DMS79 (cell line): ENCODE measurements at places on chromosomes 1 and 21.

DNA sequence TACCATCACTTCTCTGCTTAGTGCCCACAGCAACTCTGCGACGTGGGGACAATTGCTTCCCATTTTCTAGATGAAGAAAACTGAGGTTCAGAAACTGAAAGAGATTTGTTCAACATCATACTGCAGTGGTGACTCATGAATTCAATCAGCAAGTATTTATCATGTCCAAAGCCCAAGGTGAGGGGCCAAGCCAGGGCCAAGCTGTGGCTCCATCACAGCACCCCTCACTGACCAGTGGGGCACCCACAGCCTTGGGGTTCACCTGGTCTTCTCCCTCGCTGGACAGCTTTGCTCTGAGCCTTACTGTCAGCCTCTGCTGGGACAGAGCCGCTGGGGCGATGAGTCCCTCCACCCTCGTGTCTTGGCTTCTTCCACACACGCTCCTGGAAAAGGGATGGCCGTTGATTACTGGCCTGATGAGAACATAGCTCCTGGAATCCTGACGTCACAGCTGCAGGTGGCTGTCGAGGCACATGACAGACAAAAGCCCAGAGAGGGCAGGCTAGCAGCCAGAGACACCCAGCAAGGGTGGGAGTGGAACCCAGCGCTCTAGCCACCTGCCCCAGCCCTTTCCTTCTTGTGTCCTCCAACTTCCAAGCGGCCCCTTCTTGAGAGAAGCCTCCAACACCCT lies 6.2 kb downstream of the EDN2 start:
- DNase-seq, result no peak

GRCh38 chr1:16012590-16013219 lies 5.1 kb downstream of the HSPB7 start:
- peak; percentile 18 for DNase-seq

DNA sequence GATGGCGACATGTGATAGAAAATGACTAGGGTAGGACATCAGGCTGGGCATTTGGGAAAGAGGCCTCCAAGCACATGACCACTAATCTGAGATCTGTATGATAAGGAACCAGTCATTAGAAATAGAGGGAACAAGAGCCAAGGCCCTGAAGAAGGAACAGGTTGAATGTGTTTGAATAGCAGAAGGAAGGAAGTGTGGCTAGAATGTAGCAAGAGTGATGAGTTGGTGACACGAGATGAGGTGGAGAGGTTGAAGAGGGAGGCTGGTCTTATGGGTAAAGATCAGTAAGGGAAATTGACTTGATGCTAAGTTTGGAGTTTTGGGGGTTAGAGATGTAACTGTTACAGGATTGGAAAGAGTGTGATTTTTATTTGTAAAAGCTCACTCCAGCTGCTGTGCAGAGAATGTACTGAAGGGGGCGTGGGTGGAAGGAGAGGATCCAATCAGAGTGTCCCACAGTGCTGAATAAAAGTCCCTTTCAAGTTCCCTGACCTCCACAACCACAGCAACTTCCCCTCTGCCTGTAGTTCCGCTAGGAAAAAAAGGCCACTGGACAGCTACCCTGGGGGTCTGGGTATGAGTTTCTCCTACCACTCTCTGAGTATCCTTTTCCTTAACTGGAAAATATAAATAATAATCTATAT lies 295.0 kb downstream of the OMA1 start:
- DNase-seq, result no peak

GRCh38 chr1:26747048-26747447 lies 40.7 kb upstream of the PIGV start:
- DNase-seq, result no peak

DNA sequence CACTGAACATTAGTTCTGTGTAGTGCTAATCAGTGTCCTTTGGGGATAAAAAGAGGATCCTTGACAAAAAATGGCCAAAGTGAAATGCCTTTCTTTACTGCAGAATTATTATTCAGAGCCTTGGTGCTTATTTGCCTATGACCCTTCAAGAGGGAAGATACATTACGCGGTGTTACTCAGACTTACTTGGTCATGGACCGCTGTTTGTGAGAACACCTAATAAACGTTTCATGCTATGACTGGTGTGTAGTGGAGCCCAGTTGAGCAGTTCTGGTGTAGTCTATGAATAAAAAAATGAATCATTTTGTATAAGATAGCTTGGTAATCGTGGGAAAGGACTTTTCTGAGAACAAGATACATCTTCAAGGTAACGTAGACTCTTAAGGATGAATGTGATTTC lies 8.3 kb downstream of the NFYC start:
- peak; percentile 83 for DNase-seq

GRCh38 chr1:8525216-8525557 lies 207.3 kb downstream of the SLC45A1 start:
- no peak for DNase-seq

DNA sequence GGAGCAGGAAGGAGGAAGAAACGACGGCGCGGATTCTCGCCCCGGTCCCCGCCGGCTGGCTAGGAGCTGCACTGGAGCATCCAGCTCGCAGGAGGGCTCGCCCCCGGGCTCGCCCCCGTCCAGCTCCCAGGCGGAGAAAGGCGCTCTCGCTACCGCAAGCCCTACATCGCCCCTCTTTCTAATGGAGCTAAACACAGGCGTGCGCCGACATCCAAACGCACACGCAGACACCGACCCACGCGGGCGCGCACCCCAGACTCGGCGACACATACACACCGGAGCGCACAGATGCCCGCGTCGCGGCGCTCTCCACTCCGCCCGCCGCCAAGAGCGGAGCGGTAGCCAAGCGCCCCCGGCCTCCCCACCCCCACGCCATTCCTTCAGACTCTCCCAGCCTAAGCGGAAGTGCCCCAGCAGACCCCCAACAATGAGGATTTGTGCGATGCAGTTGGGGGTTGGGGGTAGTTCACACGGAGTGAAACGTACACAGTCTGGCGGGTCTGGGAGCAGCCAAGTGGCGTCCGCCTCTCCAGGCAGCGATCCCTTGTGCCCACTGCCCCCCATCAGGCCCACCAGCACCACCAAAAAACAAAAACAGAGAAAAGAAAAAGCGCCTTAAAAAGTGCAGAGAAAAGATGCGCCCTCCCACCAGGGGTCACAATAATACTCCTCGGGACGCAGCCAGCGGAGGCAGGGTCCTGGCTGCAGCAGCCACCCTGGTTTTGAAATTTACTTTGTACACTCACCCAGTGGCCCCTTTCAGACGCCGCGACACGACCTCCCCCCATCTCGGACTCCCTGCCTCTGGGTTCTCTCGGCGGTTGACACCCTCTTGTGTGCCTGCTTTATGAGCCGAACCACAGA lies 1.4 kb downstream of the DAB1 start:
- DNase-seq, result no peak

GRCh38 chr1:32580348-32581017 lies 41.3 kb downstream of the ZBTB8A start:
- DNase-seq, result no peak

DNA sequence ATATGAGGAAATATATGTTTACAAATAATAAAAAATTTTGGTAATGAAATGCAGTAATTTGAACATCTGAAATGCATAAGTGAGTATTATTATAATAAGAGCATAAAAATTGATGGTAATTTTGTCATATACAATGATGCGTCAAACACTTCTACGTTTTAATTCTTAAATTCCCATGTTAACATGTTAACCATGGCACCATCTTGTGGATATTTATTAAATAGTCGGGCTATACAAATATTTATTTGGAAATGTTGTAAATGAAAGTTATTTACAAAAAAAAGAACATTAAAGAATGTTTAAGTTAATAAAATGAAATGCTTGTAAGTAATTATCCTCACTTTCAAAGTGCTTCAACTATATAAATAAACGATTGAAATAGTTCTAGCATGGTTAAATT lies 57.2 kb upstream of the C1orf185 start:
- DNase-seq, result no peak

DNA sequence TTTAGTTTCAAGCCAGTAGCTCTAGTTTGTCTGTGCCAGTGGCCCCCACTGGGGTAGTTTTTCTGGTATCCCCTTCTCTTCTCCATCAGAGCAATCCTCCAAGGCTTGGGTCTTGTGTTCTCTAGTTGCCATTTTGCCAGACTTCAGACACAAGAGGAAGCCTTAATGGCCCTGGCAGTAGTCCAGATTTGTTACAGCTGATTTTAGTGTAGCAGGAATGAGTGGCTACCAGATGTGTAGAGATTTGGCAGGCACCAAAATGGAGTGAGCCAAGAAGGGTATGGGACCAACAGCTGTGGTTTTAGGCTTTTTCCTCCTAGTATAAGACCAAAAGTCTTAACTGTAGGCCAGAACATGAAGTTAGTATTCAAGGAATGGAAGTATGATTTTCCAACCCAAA lies 56.8 kb downstream of the ACP6 start:
- peak; percentile 42 for DNase-seq

DNA sequence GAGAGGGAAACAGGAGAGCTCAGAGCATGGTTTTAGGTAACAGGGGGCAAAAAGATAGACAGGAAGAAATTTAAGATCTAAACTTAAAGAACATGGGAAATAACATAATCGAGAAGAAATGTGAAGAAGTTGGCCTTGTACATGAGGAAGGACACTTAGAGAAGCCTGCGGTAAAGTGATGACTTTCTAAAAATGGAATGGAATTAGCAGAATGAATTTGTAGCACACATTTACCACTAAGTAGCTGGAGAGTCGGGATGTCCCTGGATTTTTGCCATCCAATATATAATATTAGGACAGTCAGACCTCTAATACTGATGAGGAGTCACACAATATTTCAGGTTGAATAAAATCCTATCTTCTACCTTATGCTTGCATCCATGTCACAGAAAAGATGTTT lies 77.7 kb upstream of the C1orf87 start:
- DNase-seq, result no peak

GRCh38 chr1:117612517-117613248 lies 6.8 kb downstream of the TENT5C start:
- DNase-seq, result no peak

DNA sequence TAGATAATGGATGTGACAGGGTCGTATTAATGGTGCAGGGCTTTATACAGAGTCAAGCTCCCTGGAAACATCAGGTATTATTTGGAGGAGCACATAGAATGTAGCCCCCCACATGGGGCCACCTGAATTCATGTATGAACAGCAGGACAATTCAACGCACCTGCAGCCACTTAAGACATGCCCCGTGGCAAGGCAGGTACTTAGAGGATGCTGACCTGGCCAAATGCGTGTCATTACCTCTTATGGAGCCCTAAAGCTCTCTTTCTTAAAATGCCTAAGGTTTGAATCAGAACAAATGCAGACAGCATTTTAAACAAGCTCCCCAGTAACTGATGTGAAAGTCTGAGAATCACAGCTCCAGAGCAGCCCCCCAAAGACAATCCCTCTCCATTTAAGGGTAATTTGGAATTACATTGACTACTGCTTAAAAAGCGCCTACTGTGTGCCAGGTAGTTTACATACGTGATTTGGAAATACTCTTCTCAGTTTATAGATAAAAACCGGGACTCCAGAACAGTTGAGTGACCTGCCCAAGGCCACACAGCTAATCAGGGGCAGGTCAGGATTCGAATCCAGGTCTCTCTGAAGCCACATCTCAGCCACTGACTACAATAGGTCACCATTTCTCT lies 71.0 kb upstream of the KLHDC7A start:
- DNase-seq, result peak; percentile 94

DNA sequence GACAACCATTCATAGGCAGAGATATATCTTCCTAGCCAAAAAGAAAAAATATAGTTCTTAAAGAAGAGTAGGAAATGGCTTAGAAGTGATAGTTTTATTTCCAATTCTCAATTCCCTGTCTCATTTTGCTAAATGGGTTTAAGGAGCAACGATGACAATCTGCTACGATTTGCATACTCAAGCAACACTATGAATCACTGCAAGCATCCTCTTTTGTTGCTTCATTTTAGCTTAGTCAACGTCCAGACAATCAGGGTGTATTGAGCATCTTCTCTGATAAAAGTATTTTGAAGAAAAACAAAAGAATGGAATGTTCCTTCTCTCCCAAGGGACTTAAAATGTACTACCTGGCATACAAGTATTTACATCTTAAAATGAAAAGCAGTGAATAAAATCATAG lies 80.6 kb downstream of the RGS7 start:
- DNase-seq, result no peak

- no peak for DNase-seq
These were observed 137.5 kb downstream of the TGFB2 start for GRCh38 chr1:218482683-218483082.

DNA sequence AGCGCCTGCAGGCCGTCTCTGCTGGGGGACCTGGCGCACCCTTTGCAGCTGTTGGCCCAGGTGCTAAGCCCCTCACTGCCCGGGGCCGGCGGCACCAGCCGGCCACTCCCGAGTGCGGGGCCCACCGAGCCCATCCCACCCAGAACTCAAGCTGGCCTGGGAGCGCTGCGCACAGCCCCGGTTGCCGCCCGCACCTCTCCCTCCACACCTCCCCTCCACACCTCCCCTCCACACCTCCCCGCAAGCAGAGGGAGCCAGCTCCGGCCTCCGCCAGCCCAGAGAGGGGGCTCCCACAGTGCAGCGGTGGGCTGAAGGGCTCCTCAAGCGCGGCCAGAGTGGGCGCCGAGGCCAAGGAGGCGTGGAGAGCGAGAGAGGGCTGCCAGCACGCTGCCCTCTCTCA lies 177.8 kb upstream of the KAZN start:
- DNase-seq, result no peak

DNA sequence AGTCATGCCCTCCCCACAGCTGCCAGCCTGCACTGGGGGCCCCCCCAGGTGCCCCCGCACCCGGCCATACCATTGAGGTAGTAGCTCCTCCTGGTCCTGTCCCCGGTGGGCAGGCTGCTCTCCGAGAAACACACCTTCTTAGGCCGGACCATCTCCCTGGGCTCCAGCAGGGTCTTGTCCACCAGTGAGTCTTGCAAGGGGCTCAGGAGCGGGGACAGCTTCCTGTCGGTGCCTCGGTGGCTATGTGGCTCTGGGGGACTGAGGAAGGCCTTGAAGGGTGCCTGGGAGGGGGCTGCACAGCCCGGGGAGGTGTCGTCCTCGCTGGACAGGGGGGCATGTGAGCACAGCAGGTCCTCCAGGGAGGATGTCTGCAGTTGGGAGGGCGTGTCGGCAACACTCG lies 12.9 kb upstream of the FTCD start:
- DNase-seq, result no peak

GRCh38 chr1:186164773-186165172 lies 210.3 kb downstream of the TPR start:
- no peak for DNase-seq
